Esophagus squamous epithelium (tissue), 5 donors: ENCODE measurements at places on chromosomes 5 and 9.

- no peak for DNase-seq
These were observed 24.6 kb upstream of the IFNK start for GRCh38 chr9:27499451-27499850.

GRCh38 chr5:129001841-129002526 is 36.7 kb downstream of the SLC27A6 start:
- DNase-seq, result no peak

DNA sequence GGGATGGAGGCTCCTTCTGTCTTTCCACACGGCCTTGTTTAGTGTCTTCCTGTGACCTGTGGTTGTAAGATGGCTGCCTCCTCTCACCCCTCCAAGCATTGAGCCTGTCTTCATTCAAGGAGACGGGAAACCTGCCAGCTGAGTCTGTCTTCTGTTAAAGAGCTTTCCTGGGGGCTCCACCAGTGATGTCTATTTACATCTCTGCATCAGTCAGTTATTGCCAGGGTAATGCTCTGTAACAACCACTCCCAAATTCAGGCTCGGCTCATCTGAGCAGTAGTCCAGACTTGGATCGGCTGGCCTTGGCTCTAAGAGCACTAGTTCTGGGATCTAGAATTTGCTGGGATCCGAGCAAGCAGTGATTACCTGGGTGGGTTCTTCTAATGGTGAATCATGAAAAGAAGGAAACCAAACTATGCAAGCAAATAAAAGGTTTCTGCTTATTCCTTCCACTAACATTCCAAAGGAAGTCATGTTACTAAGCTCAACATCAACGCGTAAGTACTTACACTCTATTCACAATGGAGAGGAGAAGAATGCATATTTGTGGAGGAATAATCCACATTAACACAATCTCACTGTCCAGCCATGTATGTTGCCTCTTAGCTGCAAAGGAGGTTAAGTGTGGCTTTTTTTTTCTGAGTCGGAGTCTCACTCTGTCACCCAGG is 61.7 kb downstream of the GALNT12 start:
- no peak for DNase-seq

DNA sequence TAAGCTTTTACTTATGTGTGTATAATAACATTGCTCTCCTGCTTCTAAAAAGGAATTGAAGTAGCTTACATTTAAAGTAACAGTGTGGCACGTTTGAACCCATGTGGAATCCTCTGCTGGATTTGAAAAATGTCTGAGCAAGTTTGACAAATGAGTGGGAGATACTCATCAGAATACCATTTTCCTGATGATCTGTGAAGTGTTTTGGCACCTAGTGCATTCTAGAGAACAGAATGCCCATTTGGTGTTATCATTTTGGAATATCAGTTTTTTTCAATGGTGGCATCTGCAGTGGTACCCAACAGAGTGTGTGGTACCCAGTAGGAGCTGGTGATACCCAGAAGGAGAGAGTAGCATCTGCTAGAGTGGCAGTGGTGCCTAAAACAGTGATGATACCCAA is 471.1 kb downstream of the PLK2 start:
- no peak for DNase-seq
